NCI-H1417 treated with DMSO at 0.1 percent for 48 hours (cell line): ENCODE measurements at places on chromosomes 7 and 10.

- no peak for DNase-seq
These were observed 12.3 kb downstream of the SEC31B start for GRCh38 chr10:100507357-100507732.

GRCh38 chr7:65369843-65370242 is 3.8 kb upstream of the ZNF92 start:
- no peak for DNase-seq

DNA sequence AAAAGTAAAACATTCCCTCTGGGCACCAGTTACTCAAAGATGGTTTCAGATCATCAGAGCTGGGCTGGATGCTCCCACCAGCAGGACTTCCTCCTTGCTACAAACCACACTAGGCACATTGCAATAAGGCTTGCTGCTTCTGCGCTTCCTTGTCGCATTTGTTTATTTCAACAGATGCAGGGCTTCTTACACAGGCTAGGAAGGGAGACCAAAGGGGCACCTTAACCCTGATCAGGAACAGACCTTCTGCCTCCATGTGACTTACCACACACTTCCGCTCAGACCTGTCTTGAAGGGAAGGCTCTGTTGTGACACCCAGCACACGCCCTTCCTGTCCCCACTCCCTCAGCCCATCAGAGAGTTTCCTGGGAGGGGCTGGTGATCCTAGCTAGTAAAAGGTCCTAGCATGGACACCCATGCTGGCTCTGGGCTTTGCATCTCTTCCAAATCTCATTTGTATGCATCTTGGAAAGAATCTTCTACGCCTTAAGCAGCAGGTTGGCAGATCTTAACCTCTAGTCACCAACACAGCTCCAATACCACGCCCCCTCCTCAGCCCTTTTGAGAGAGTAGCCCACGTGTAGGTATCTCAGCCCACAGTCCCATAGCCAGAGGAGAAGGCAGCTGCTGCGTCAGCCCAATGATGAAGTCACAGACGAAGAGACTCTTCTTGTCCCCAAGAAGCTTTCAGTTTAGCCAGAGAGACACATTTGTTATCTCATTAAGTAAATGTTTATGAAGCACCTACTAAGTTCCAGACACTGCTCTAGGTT is 47.1 kb upstream of the SVIL start:
- DNase-seq: no peak

DNA sequence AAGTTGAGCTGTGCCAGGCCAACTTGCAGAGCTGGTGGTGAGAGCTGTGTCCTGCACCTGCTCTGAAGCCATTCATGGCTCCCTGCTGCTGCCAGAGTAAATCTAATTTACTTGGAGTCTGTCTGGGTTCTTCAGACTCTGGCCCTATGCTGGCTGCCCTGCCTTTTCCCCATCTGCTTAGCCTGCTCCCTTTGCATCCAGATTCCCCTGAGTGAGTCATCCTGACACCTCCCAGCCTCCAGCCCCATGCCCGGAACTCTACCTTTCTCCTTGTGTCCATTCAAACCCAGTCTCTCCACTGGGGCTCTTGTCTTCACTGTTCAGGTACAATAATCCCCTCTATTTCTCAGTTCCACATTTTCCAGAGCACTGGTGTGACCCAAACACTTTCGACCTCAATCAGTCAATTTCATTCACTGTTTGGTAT is 434.4 kb upstream of the ZMIZ1 start:
- DNase-seq: no peak

GRCh38 chr10:5038101-5038500 is 34.4 kb upstream of the AKR1C2 start:
- DNase-seq: no peak

GRCh38 chr7:2559283-2559950 is 638 bp downstream of the IQCE start:
- DNase-seq: no peak
